ENCODE measurements at places on chromosomes 12 and 14. TPM values are rescaled to one million over a fixed set of nuclear protein-coding genes. Genes with fewer than 3 reads are reported as not detected.

The BHLHE41 gene
- total RNA-seq, result not detected

The DDX23 gene
- 131 TPM for total RNA-seq

The GLI1 gene
- 0.61 TPM for total RNA-seq

The CLEC9A gene
- total RNA-seq, result not detected

The IAPP gene
- not detected for total RNA-seq

The KCNC2 gene
- total RNA-seq, result not detected

All from natural killer cell treated with Interleukin-12 subunit alpha and Interleukin-12 subunit beta and Interleukin-15 and Interleukin-18, amount 100 ng/mL, for 72 hours (primary cell).